Fibroblast of the aortic adventitia (primary cell): ENCODE measurements at places on chromosomes 3 and 15.

- peak; percentile 24 for DNase-seq
Measured at GRCh38 chr15:66483131-66483566, 14.4 kb downstream of the SNAPC5 start.

DNA sequence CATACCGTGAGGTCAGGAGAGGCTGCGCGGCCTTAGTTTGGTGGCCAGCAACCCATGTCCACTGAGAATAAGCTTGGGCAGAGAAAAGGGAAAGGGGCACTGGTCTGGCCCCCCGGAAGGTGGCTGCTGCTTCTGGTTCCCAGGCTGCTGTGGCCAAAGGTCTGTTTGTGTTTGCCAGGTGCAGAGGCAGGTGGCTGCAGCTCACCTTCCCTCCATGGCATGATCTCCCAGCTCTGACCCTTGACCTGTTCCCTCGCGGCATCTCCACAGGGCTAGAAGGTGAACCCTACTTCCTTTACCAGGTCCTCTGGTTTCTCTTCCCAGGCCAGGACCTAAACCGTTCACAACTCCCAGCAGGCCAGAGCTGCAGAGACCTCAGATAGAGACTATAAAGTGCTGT, 13.8 kb downstream of the VPS18 start:
- DNase-seq = no peak

DNA sequence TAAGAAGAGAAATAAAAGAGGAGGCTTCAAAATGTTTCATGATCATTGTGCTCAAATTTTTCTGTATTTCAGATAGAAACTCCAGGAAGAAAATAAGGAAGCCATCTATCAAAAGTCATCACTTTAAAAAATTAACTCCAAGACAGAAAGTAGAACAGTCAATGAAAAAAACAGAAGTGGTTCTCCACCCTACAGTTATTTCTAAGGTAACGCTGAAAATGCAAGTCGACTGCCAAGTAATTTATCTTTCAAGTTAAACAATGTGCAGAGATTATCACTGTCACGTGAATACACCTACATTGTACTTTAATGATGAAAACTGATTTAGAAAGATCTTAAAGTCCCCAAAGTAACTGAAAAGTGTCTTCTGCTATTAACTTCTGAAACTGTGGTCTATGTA, 78.5 kb upstream of the SNRPA1 start:
- no peak for DNase-seq

GRCh38 chr15:86892774-86893449, 813.2 kb downstream of the AGBL1 start:
- peak; percentile 22 for DNase-seq

DNA sequence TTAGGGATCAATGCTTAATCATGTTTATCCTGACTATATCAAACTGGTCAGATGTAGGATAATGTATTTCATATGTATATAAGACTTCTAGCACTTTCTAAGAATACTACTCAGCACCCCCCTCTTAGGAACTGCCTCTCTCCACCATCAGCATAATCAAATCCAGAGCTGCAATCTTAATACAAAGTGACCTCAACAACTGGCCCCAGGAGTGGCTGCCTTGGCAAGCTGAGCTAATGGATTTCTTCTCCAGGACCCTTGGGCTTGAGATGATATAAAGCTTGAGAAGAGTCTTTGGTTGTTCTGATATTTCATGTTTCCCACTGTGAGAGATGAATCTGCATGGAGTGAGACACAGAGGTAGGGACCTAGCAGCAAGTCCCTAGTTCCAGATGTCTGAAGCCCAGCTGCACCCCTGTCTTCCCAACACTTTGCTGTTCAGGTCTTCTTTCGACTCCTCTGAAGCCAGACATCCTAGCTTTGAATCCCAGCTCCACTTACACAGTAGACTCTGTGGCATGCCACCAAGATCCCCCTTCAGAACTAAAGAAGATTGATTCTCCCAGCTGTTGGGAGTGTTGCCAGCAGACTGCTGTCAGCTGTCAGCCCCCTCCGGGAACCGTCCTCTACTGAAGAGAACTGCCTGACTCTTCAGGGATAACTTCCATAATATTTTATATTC, 309.3 kb upstream of the UBE2E2 start:
- DNase-seq = no peak

GRCh38 chr3:8984526-8984925, 21.3 kb upstream of the RAD18 start:
- DNase-seq = no peak

DNA sequence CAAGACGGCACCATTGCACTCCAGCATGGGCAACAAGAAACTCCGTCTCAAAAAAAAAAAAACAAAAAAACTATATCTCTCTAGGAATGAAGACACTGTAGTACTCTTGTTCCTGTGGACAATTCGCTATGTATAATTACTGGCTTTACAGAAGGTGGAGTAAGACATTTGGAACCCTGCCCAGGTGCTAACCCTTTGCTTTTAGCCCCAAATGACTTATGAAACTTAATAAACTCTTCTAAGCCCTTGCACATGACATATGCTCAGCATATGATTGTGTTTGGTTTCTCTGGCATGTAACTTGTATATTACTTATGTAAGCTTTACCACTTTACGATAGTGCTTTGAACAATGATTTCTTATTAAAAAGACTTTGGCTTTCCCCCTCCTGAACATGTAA, 27.3 kb upstream of the PRTG start:
- no peak for DNase-seq

GRCh38 chr3:55160241-55160983, 232.6 kb upstream of the LRTM1 start:
- DNase-seq = peak; percentile 98

DNA sequence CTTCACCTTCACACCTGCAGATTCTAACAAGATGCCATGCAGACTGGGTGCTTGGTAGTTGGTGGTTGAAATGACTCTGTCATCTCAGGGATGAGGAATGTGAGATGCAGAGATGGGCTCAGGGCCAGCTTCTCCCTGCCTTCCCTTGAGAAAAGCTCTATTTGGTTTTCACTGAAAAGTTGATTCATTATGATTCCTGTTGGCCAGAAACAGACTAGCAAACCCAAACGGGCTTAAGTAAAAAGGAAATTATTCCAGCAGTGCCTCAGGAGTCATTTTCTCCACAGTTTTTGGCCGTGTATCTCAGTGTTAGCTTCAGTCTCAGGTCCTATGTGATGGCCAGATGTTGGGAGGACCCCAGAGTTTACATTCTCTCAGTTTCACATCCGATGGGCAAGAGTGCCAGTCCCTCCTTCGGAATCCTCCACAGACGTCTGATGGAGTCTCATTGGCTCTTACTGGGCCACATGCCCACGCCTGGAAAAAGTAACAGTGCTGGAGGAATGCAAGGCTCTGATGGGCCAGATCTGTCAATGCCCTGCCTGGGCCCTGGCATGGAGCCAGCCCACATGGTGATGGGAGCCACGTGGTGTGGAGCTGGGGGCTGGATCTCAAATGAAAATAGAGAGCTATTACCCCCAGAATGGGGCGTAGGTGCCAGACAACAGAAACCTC, 22.3 kb upstream of the SACM1L start:
- peak; percentile 76 for DNase-seq

- DNase-seq = peak; percentile 96
Measured at GRCh38 chr3:106345353-106346027, 476.7 kb upstream of the CBLB start.

- DNase-seq = peak; percentile 97
Measured at GRCh38 chr3:124860599-124860998, 26.6 kb downstream of the ITGB5 start.

- no peak for DNase-seq
Measured at GRCh38 chr3:9156604-9157003, 92.8 kb downstream of the SRGAP3 start.

- DNase-seq = no peak
Measured at GRCh38 chr15:89632563-89633430, 22.5 kb downstream of the KIF7 start.
